ENCODE measurements at places on chromosomes 11 and 22.
A peak's percentile ranks its signal among the peaks of the same experiment; 100 is the strongest.

DNA sequence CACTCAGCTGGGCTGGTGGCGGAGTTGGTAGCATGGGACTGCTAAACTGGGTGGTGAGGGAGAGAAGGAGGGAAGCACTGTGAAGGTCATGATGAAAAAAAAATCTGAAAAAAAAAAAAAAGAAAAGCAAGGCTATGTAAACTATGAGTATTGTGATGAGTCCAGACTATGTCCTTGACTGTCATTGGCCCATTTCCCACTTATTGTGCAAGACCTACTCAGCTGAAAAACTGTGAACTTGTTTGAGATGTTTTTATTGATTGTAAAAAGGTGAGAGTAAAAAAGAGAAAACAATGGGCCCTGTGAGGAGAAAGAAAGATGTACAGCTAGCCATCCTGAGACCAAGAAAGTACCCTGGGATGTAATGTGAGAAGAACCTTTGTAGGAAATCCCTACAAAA lies 798.4 kb upstream of the TENM4 start:
- DNase-seq = no peak

- DNase-seq = no peak
Measured at GRCh38 chr11:84930863-84931262, 696.3 kb downstream of the DLG2 start.

DNA sequence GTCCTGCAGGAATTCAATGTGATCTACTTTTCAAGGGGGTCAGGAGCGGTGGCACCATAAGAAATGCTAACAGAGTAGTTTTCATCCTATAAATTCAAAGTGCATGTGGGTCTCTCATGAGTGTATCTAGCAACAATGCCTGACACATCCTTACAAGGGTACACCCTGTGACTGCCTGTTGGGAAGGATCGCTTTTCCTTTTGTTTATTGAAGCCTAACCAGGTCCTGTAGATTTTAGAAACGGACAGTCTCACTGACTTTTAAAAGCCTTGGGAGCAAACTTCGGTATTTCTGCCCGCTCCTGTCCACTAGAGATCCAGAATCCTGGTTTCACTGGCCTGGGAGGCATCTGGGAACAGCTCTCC lies 102.4 kb downstream of the MICAL2 start:
- no peak for DNase-seq

- peak; percentile 45 for DNase-seq
Measured at GRCh38 chr11:57648801-57649735, 644 bp downstream of the YPEL4 start.

DNA sequence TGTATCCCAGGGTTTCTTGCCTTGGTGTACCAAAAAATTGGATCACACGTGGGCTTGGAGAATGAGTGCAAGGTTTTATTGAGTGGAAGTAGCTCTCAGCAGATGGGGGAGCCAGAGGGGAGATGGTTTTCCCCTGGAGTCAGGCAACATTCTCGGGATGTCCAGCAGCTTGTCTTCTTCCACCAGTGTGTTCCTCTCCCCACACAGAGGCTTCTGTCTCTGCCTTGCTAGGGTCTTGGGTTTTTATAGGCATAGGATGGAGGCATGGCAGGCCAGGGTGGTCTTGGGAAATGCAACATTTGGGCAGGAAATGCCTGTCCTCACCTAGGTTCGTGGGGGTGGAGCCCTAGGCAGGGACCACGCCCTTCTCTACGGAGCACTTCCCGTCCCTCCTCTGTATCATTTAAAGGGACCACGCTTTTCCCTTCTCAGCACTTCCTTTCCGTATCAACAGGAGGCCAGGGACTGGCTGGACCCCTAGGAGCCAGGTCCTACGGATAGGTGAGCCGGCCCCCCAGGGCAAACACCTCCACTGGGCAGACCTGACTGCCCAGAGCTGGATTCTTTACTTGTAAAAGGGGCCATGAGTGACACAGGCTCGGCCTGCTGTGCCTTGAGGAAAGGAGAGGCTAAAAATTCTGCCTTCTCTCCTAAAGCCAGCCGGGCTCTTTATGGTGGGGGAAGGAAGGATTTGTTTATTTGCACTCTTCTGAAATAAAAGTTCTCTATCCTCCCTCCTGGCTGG lies 55.3 kb upstream of the CCDC188 start:
- no peak for DNase-seq

- DNase-seq = no peak
Measured at GRCh38 chr11:70900540-70900939, 351.8 kb downstream of the SHANK2 start.

DNA sequence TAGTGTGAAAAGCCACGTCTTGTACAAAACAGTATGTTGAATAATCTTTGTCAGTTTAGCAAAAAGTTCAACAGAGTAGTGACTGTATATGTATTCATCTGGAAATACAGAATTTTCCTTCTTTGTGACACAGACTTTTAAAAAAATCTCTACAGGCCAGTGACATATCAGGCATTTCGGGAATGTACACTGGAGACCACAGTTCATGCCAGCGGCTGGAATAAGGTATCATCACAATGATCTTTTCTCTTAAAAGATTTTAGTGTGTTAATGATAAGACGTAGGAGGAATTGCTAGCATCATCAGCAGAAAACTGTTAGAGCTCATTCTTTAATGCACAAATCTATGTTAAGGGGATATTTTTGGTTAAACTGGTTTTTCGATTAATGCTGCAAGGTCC lies 57.4 kb downstream of the BCL2L13 start:
- peak; percentile 8 for DNase-seq

- no peak for DNase-seq
Measured at GRCh38 chr22:49954991-49955580, 5.5 kb upstream of the PIM3 start.

DNA sequence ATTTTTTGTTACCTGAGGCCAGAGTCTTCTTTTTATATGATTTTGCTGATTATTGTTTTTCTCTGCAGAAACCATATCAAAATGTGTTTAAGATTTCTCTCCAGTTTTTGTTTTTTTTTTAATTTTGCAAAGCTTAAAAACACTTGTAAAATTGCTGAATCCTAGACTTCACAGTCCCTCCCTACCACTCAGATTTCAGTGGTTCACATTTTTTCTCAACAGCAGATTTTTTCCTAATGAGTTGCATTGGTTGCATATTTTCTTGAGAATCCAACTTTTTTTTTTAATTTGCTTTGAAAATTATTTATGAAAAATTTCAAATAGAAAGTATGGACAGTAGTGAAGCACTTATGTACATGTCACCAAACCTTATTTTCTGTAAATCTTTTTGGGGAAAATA lies 5.8 kb downstream of the ARL14EP start:
- DNase-seq = peak; percentile 45

- no peak for DNase-seq
Measured at GRCh38 chr22:50532824-50533796, 3.3 kb upstream of the TYMP start.

DNA sequence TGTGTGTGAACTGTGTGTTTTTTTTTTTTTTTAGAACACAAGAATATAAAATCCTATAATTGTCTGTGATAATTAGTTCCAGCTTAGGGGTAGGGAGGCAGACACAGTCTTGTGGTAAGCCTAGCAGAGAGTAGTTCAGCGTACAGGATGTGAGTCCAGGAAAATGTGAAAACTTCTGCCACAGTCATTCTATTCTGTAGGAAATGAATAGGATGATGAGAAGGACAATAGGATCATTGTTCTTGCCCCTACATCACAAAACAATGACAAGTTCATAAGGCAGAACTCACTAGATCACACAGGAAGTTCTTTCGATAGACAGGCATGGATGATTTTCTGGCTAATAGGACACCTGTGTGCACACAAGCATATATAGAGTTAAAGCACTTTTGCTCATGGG lies 132.2 kb downstream of the NAV2 start:
- no peak for DNase-seq

DNA sequence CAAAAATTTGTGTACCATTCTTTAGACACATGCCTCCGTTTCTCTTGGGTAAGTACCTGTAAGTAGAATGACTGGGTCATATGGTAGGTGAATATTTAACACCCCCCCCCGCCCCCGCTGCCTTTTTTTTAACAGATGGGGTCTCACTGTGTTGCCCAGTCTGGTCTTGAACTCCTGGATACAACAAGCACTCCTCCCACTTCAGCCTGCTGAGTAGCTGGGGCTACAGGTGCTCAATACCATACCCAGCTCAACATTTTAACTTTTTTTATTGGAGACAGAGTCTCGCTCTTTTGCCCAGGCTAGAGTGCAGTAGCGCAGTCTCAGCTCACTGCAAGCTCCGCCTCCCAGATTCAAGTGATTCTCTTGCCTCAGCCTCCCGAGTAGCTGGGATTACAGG lies 32.5 kb downstream of the CECR2 start:
- no peak for DNase-seq

- DNase-seq = no peak
Measured at GRCh38 chr11:127998421-127998820, 588.9 kb downstream of the ETS1 start.

DNA sequence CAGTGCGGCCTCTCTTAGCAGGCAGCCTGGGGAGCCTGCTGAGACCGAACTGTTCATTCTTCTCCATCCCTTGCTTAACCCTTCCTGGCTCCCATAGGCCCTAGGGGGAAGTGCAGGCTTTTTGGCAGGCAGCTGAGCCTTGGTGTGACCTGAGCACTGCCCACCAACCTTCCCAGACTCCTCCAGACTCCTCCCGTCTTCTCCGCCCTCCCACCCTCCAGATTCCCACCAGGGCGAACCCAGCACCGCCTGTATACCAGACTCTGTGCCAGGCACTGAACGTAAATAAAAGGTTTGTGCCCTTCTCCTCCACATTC lies 7.9 kb downstream of the RELT start:
- no peak for DNase-seq

GRCh38 chr11:59183771-59184170 lies 11.8 kb downstream of the DTX4 start:
- no peak for DNase-seq
